Activated effector memory CD4-positive, alpha-beta T cell treated with Interleukin-2 at 50 U/mL for 16 hours (primary cell): ENCODE measurements at places on chromosomes 16 and 17.

- DNase-seq: no peak
These were observed 38.9 kb downstream of the SHCBP1 start for GRCh38 chr16:46582313-46582712.

- no peak for DNase-seq
These were observed 58.2 kb downstream of the FTO start for GRCh38 chr16:53761962-53762703.

DNA sequence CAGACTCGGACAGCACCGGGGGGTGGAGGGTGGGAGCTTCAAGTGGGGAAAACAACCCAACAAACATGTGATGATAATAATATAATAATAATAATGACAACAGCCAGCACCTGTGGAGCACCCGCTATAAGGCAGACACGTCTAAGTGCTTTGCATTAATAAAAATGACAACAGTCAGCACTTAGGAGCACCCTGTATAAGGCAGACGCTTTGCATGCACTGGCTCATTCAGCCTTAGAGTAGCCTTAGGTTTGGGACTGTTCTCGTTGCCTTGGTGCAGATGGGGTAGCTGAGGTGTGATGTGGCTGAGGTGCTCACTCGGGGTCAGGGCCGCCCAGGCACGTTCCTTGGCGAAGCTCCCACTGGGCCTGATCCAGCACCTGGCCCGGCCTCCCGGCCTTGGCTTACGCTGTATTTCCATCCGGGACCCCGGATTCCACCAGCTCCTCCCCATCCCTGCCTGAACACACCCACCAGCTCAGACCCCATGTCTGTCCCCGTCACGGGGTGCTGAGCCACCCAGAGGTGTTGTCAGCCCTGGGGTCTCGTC is 144.0 kb upstream of the CIBAR2 start:
- DNase-seq: no peak

DNA sequence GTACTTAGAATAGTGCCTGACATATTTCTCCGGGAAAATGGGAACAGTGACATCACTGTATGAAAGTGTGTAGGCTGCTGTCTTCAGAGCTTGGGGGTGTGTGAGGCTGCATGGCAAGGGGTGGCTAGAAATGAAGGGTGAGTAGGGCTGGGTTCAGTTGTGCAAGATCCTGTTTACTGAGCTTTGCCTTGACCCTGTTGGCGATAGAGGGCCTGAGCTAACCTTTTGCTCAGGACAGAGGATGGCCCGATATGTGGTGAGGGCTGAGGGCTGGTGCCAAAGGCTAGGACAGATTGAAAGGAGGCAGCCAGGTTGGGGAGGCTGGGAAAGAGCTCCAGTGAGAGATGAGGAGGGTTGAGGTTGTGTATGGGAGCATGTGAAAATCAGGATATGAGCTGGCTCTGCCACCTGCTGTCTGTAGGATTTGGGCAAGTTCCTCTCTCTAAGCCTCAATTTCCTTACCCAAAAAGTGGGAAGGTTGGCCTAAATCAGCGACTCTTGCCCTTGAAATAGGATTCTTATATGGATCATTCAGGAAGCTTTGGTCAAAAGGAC is 6.0 kb upstream of the CCL1 start:
- DNase-seq: no peak

DNA sequence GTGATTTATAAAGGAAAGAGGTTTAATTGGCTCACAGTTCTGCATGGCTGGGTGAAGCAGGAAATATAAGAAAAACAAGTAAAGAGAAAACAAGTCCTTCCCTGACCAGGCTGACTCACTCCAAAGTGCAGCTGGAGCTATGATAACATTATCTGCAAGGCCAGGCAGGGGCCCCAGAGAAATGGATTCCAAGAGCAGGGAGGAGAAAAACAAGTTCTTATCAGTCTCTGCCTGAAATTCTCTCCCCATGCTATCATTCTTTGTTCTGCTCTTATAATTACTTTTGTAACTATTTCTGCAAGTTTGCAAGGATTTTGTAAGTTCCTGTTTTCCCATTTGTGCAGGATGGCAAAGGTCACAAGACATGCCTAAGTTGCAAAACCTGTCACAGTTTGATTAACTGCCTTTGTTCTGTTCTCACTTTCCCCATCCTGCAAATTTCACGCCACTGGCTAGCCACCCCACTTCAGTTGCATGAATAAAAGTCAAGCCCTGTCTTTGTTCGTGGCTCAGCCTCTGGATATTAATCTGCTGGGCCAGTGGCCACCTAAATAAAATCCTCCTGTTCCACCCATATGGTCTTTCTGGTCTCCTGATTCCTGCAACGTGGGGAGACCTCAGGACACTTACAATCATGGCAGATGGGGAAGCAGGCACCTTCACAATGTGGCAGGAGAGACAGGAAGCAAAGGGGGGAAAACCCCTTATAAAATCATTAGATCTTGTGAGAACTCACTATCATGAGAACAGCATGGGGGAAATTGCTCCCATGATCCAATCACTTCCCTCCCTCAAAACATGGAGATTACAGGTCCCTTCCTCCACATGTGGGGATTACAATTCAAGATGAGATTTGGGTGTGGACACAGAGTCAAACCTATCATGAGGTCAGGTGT is 13.1 kb downstream of the ABCA9 start:
- no peak for DNase-seq

DNA sequence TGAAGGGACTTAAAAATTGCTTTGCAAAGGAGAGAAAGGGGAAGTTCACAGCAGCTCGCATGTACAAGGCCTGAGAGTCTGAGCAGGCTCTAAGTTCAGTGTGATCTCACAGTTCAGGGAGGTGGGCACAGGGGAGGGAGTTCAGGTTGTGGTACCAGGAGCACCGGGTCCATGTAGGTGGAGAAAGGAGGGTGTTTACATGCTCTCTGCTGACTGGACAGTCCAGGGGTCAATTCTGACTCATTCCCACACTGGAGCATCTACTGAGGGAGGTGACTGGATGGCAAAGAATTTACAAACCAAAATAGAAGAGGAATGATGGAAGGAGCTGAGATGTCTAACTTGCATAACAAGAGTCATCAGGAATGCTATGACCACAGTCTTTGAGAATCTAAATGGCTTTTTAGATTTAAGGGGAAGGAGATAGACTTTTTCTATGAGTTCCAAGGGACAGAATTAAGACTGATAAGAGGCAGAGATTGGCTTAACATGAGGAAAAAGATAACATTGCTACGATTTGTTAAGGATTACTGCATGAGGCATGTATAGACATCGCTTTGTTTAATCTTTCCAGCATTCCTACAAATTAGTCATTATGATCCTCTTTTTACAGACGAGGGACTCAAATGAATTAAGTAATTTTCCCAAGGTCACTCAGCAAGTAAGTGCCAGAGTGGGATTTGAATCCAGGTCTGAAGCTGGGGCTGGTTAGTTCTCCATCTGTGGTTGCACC is 29.9 kb downstream of the MIS12 start:
- DNase-seq: no peak

DNA sequence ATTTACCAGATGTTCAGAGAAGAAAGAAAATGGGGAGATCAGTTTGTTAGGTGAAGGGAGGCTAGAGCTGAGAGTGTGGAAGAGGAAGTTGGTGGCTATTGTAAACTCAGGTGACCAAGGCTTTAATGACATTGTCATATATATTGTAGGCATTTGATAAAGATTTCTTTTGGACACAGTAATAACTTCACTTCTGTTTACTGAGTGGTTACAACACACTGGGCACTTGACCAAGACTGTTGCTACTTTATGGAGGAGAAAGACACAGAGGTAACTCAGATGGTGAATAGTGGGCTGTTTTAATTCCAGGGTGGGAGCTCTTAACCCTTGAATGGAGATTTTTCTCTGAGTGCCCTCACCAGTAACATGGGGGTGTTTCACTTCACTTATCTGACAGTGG is 46.0 kb downstream of the TNRC6A start:
- no peak for DNase-seq

DNA sequence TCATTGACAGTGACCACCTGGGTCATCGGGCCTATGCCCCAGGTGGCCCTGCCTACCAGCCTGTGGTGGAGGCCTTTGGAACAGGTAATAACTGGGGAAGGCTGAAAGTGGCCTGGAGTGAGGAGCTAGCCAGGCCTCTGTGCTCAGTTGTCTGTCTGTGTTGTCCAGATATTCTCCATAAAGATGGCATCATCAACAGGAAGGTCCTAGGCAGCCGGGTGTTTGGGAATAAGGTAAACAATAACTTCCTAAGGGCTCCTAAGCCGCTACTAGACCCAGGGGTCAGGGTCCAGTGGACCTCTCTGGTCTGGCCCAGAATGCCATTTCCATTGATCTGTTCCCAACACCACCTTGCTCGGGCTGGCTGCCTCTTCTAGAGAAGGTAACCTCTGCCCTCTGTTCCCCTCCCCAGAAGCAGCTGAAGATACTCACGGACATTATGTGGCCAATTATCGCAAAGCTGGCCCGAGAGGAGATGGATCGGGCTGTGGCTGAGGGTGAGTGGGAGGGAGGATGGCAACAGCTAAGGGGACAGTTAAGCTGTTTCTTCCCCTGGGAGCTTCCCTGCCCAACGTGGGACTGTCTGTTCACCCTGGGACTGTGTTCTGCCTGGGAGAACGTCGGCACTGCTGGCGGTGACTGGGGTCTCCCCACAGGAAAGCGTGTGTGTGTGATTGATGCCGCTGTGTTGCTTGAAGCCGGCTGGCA is 1.9 kb upstream of the MLX start:
- DNase-seq: no peak

GRCh38 chr17:81741594-81742452 is 29.7 kb downstream of the SLC25A10 start:
- DNase-seq: no peak

GRCh38 chr17:12637015-12637414 is 28.7 kb upstream of the MYOCD start:
- DNase-seq: no peak

DNA sequence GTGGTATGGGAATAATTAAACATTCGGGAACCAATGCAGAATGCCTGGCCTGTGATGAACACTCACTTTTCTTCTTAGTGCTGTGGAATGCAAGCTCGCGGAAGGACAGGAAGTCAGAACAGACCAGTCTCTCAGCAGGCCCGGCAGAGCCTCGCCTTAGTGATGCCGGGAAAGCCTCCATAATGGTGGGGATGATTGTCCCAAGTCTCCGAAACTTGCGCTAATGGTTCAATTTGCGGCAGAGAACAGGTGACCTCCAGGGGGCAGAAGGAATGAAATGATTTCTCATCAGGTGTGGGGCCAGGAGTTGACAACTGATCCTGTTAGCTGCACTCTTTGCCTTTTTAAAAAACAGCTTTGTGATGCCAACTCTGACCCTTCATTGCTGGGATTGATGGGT is 170.6 kb downstream of the GSG1L start:
- DNase-seq: no peak

GRCh38 chr17:50352693-50353599 is 7.0 kb downstream of the XYLT2 start:
- no peak for DNase-seq

GRCh38 chr17:76547183-76547641 is 7.4 kb downstream of the PRCD start:
- no peak for DNase-seq

DNA sequence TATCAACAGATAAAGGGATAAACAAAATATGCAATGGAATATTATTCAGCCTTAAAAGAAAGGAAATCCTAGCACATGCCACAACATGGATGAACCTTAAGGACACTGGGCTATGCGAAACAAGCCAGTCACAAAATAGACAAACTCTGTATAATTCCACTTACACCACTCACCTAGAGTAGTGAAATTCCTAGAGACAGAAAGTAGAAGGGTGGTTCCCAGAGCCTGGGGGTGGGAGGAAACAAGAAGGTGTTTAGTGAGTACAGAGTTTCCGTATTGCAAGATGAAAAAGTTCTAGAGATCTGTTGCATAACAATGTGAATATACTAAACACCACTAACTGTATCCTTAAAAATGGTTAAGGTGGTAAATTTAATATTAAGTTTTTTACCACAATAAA is 10.0 kb downstream of the SPOP start:
- DNase-seq: no peak

DNA sequence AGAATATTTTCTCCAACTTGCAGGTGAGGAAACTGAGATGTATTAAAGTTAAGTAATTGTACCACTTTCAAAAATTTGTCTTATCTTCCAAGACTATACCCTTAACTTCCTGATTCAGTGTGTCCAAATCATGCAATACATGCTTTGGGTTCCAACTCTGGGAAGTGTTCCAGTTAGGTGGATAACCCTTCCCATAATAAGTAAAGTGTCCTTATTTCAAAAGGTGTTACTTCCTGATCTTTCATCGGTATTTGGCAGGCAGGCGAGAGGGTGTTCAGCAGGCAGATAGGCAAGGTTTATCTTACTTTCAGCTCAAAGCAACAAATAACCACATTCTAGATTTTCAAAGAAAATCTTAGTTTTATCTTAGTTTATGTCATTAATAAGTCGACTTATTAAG is 46.3 kb upstream of the ARHGAP44 start:
- DNase-seq: no peak

DNA sequence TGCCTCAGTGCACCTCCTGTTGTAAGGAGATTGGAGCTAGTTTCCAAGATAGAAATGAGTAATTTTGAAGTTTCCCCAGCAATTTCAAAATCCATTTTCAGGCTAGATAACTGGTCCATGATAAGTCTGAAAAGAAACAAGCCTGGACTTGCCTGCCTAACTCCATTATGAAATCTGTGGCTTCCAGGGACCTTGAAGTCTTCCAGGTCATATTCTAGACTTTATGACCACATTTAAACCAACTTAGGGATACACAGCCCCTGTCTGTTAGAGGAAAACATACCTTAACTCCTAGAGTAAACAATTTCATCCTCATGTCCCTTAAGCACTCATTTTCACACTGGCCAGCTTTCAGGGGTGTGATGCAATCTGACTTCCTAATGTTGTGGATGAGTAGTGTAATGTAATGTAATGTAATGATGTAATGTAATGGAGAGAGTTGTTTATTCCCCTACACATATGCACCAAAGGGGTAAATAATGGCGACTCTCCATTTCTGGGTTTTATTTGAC is 96.7 kb upstream of the FAM20A start:
- DNase-seq: no peak

GRCh38 chr17:34511931-34512330 is 67.5 kb upstream of the TMEM132E start:
- no peak for DNase-seq

DNA sequence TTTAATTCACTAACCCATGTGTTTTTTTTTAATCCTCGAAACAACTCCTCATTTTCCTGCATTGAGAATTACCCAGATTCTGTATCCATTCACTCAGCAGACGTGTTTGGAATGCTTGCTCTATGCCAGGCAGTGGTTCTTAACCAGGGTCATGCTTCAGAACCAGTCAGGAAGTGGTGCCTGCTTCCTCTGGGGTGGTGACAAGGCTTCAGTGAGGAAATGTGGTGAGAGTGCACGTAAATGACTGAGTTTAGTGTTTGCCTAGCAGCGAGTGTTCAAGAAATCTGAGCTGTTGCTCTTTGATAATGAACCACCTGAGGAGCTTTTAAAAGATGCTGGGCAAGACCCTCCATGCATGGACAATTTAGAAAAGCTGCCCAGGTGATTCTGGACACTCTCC is 9.9 kb downstream of the ZFP90 start:
- peak; percentile 16 for DNase-seq
